Foreskin melanocyte (primary cell): ENCODE measurements at places on chromosomes 6 and 20.

GRCh38 chr6:129317931-129318820 lies 391.8 kb downstream of the ARHGAP18 start:
- DNase-seq: peak; percentile 32

GRCh38 chr6:48959251-48960060 lies 503.6 kb downstream of the MMUT start:
- no peak for DNase-seq

GRCh38 chr6:113627480-113627879 lies 229.7 kb upstream of the MARCKS start:
- DNase-seq: no peak

GRCh38 chr6:130893277-130893676 lies 66.1 kb downstream of the SMLR1 start:
- no peak for DNase-seq

DNA sequence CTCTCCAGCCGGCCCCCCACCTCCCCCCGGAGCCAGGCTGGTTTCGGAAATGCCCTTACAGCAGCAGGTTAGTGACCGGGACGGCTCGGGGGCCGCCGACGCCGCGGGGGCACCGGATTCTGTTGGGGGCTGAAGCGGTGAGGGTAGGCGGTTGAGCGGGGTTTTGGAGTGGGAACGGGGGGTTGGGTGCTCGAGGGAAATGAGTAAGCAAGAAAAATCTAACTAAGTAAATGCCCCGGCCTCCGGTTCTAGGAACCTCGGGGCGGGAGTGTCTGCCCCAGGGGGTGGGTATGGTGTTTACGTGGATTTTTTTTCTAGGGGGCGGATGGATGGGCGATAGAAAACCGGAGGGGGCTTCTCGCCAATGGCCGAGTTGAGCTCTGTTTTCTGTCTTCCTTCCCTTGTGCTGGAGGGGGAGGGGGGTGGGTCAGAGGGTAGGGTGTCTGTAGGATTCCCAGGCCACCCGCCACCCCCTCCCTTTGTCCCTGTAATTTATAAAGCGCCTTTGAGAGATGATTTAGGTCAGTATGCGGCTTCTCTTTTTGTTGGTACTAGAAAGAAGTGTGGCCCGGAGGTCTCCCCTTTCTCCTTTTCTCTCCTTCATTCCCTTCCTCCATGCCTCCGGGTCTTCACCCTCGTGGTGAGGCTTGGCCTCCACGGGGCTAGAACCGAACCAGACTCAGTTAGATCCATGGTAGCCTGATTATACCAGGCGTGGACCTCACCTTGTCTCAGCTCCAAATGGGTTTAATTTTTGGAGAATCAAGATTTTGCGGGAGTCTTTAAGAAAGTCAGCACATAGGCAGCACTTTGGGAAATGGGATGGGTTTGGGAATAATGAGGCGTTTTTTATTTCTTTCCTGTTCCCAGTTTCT lies 2.3 kb downstream of the E2F3 start:
- peak; percentile 52 for DNase-seq

- DNase-seq: no peak
Measured at GRCh38 chr6:80489911-80490635, 383.6 kb downstream of the BCKDHB start.

- no peak for DNase-seq
Measured at GRCh38 chr6:11214901-11215300, 17.6 kb downstream of the NEDD9 start.

DNA sequence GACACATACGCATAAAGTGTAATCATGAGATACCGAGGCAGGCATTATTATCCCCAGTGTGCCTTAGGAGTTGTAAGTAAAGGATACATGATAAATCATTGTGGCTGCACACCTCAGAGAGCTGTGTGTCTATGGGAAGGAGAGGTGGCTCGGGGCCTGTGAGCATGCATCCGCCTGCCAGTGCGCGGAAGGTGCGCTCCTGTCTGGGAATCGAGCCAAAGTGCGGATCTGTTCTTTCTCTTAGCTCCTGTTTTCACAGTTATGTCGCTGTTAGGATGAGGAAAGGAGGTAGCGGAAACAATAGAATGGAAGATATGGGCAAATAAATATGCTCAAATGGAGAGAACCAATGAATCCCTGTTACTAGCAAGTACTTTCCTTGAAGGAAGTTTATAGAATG lies 98.0 kb downstream of the ANKRD6 start:
- no peak for DNase-seq
